ENCODE measurements at places on chromosomes 13 and 19.

DNA sequence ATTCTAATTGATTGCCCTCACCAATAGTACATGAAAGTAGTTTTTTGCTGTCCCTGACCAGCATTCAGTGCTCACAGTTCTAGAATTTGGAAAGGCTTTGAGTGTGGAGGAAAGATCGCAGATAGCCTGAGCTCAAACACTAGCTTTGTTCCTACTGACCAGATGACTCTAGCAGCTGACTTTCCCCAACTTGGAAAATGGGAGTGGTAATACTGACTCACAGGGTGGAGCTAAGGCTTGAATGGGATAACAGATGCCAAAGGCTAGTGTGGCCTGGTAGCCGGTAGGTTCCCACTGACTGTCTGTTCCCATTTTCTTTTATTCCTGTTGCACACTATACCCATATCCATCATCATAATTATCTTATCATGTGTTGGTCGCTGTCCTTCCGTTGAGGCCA is 3.7 kb downstream of the ZSCAN22 start:
- DNase-seq: no peak

GRCh38 chr13:79090552-79091124 is 315.4 kb downstream of the RBM26 start:
- no peak for DNase-seq

DNA sequence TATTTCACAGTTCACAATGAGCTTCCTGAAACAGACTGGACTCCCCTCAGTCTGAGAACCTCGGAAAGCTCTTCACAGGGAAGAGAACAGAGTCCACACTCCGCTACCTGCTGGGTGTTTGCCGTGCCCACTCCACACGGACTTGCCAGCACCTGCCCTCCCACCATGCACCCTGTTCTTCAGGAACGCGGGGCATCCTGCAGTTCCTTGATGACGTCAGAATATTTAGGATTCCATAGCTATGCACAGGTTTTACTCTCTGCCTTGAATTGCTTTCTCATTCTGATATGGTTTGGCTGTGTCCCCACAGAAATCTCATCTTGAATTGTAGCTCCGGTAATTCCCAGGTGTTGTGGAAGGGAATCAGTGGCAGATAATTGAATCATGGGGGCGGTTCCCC is 74.4 kb upstream of the FARP1 start:
- DNase-seq: no peak

DNA sequence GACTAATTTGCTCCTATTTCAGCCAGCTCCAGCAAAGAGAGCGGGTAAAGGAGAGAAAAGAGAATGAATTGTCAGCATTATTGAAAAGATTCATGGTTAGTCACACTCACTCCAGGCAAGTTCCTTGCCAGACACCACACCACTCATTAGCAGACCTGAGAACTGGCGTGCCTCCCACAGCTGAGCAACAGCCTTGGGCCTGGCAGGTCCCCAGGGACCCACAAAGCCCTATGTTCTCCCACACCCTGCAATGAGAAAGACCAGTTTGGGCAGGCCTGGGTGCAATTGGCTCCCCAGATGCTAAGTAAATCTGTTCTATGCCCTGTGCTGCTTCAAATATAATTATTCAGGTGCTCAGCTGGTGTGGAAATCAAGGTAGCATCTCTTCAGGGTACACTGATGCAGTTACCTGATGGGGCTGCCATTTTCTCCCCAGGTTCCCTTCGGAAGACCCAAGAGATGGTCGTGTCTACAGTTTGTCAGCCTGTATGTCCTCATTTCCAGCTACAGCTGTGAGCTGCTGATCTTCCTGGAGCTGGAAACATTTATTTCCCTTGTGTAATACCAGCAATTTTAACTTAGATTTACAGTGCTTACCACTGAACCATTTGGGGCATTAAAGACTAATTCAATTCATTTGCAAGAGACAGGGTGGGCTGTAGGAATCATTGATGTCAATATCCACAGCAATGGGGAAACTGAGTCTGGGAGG is 405.0 kb downstream of the COG6 start:
- DNase-seq: no peak

DNA sequence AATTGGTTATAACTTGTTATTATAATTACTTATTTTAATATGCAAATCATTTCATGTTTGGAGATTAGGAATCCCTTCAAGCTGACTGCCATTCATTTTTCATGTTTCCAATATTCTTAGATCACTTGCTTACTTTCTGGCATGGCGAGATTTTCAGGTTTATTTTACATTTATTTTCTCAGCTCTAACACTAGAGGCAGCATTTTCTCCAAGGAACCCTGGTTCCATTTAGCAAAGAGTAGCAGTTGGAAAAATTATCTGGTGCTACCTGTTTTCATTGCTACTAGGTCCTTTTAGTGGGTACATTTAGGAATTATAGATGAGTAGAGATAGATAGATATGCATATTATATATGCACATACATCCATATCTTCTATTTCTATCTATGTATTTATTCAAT is 90.9 kb upstream of the TRPC4 start:
- no peak for DNase-seq

DNA sequence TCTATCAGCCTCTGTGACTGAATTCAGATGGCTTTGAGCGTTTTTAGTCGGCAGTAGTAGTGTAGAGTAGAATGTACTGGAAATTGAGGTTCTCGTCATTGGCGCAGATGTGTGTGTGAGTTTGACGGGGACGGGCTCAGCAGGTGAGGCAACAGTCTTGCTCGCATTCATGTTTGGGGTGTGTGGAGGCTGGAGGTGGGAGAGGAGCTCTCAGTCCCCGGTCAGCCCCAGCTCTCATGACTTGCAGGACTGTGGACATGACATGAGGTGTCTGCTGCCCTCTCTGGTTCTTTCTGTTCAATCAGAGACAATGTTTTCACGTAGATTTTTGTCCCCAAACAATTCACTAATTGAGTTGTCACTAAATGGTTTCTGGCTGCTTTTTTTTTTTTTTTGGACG is 57.2 kb downstream of the ING1 start:
- DNase-seq: no peak

DNA sequence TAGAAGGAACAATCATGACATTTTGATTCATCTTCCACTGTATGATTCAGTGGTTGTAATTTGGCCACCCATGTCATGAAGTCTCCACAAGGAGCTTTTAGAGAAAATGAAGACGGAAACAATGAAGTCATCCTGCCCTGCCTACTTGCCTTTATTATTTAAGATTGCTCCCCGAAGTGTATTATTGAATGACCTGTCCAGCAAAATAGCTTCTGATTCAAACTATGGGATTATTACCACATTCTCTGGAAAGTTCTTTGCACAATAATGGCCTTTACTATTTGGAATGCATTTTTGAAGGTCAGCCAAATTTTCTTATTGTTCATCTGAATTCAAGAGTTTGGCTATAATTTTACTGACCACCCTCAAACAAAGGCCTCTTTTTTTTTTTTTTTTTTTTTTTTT is 77.8 kb upstream of the RFC3 start:
- DNase-seq: no peak

Measured in effector memory CD4-positive, alpha-beta T cell (primary cell).